Muscle of back (tissue), 13 donors: ENCODE measurements at places on chromosomes 13 and 19.
A peak's percentile ranks its signal among the peaks of the same experiment; 100 is the strongest.

DNA sequence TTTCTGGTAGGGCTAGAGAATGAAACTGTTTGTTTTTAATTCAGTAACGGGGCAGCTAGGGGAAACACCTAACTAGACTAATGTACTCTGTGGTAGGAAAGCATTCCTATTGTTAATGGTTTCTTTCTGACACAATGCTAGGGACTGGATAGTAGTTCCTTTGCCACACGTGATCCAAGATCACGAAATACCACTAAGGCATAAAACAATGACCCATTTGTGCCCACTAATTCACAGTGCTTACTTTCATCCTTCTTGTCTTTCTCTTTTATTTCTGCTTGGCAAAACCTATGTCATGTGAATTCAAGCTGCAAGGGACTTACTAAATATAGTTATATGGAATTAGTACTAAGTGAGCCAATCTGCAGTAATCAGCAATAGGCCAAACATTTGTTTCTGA is 834.1 kb upstream of the SLITRK6 start:
- no peak for DNase-seq

DNA sequence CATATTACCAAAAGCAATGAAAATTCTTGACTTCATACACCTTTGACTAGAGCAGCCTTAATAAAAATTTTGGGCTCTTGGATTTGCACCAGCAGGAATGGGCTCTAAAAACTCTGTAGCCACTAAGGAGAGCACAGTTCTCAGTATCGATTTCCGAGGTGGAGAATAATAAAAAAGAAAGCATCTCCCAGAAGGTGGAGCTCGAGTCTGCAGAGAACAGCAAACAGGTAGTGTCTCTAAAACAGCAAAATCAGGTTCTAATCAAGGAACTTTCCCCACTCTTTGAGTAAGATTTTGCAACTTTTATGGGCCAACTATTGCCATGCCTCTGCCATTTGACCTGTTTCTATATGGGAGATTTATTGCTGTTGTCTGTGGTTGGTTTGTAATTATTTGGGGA is 258.7 kb upstream of the GPC6 start:
- peak; percentile 2 for DNase-seq

- DNase-seq = peak; percentile 36
Measured at GRCh38 chr19:10780368-10780767, 55.6 kb downstream of the TMED1 start.

GRCh38 chr19:3830621-3831589 is 37.9 kb downstream of the ZFR2 start:
- no peak for DNase-seq

DNA sequence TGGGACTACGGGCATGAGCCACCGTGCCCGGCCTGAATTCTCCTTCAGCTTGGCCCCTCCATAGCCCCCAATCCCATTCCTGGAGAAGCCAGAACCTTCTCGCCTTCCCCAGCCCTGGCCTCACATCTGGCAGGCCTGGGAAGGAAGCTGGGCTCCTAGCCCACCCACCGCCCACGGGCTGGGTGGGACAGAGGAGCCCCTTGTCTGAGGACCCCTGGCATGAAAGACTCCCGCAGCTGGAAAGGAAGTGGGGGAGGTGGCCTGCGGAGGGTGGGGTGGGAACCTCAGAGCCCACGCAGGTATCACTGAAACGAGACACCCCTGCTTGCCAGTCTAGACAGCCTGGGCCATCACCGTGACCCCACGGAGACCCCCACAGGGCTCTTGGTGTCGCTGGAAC is 7.7 kb upstream of the NANOS3 start:
- DNase-seq = no peak

DNA sequence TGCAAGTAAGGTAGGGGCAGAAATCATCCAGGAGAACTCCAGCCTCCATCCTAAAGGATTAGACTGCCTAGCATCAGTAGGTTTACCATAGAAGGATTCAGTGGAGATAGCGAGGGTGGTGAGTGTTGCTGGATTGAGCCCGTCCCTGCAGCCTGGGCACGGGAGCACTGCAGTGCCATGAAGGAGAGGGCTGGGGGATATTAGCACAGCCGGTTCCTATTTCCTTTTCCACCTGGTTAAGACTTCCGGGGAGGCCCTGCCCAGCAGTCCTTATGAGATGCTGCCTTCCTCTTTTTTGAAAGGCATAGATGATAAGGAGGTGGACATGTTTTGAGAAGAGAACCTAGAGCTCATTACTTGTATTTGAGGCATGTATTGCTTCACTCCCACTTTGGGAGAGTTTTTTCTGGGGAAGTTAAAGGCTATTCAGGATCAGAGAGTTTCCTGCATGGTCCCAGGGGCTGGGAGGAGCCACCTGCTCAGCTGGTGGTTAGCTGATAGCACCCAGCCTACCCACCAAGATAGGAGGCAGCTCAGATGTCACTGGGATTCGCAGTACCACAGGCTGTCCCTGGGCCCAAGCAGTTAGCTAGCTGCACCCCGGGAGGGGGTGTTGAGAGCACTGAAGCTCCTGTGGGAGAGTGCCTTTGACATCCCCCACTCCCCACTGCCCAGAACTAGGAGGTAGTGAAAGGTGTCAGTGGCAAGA is 17.2 kb downstream of the ACTN4 start:
- DNase-seq = no peak

GRCh38 chr13:74299721-74300120 is 165.5 kb upstream of the KLF12 start:
- peak; percentile 23 for DNase-seq

- DNase-seq = no peak
Measured at GRCh38 chr13:112900226-112900600, 68.8 kb upstream of the MCF2L start.

DNA sequence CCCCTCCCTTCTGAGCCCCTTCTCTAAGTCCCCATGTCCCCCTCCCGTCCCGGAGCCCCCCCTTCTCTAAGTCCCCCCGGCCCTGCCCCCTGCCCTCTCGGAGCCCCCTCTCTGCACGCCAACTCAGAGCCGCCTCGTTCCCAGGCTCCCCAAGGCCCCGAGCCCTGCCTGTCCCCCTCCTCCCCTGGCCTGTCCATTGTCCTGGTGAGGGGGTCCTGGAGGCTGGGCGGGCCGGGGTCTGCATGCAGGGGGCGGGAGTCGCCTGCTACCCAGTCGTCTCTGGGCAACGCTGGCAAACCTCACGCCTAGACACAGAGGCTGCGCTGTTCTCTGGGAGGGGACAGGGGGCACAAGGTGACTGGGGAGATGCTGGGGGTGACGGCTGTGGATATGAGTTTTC is 39.2 kb upstream of the SEMA6B start:
- no peak for DNase-seq

- DNase-seq = no peak
Measured at GRCh38 chr13:83881140-83881684, 1.1 kb downstream of the SLITRK1 start.

- no peak for DNase-seq
Measured at GRCh38 chr13:19818223-19818842, 35.6 kb upstream of the PSPC1 start.

GRCh38 chr13:49058761-49059160 is 83.0 kb downstream of the FNDC3A start:
- DNase-seq = no peak

GRCh38 chr19:30003866-30004265 is 61.8 kb downstream of the URI1 start:
- DNase-seq = no peak

DNA sequence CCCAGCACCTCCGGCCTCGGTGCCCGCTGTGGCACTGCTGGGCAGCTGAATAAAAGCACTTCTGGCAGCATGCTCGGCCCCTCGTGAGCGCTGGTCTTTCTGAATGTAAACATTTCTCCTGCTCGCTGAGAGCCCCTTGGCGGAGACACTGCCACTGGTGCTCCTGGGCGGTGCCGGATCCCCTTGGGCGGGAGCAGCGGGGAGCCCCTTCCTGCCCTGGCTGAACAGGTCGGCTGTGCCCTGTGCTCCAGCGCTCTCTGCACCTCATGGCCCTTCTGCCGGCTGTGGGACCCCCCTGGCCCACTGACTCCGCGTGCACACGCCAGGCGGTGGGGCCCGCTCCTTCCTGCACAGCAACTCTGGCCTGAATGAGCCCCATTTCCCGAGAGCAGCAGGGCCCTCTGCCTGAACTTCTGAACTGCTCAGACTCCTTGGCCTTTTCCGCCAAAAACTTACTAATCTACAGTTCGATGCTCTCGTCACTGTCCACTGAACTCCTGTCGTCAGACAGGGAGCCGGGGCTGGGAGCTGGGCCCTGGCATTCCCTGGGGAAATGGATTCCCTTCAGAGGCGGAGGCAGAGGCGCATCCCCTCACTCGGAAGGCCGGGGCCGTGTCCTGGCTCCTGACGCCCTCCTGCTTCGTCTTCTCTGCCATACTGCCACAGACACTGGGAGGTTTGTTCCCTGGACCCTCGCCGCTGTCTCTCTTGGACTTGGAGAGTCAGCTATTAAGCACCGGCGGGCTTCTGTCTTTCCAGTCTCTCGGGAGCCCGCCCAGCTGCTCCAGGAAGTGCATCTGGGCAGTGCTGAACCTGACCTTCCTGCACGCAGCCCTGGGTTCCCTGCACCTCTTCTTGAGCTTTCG is 14.2 kb downstream of the RB1 start:
- no peak for DNase-seq

DNA sequence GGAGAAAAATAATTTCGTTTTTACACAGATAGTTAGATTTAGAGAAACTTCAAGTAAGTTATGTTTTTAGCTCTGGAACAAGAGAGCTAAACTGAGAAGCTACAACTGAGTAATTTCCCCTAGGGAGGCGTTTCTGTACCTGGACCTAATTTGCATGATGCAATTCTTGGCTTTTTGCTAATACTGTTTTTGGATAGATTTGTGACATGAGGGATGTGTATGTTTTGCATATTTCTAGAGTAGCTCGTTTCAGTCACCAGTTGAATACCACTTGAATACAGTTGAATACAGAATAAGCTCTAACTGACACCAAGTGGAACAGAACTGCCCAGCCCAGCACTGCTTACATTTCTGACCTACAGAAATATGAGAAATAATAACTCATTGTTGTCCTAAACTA is 1227.9 kb upstream of the SPRY2 start:
- DNase-seq = peak; percentile 36

DNA sequence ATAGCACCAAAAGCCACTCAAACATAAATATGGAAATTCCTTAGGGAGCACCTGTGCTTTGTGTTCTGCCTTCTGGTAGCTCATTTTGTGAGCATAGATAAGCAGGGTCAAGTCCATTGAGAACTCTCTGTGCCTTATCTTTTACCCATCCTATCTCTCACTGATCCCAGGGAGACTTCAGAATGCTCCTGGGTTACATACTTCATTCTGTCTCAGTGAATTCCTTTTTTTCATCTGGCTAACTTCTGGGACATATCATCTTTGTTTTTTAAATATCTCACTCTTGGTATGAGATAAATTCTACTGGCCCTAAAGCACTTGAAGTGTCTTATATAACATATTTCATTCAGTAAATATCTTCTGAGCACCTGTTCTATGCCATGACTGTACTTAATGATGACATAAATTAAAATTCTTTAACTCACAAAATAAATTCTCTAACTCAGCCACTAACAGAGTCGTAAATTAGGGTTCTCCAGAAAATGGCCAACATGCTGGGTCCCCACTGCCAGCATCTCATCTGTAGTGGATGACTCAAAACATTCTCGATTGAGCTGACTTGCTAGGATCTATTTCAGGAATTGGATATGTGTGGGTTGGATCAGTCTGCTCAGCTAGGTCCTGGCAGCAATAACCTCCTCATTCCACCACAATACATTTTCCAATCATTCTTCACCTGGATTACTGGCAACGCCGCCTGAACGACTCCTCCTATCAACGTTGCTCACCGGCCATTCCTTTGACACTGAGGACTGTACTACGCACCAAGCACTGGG is 170.2 kb downstream of the FOXO1 start:
- DNase-seq = no peak

- DNase-seq = no peak
Measured at GRCh38 chr13:98781905-98782304, 29.4 kb upstream of the SLC15A1 start.

GRCh38 chr19:10074153-10074552 is 12.0 kb upstream of the SHFL start:
- DNase-seq = no peak

GRCh38 chr19:41362143-41362847 is 1.7 kb downstream of the B9D2 start:
- DNase-seq = no peak

GRCh38 chr13:111924678-111925075 is 142.3 kb upstream of the SOX1 start:
- DNase-seq = no peak

GRCh38 chr19:8866344-8866743 is 34.2 kb downstream of the MBD3L1 start:
- DNase-seq = no peak

DNA sequence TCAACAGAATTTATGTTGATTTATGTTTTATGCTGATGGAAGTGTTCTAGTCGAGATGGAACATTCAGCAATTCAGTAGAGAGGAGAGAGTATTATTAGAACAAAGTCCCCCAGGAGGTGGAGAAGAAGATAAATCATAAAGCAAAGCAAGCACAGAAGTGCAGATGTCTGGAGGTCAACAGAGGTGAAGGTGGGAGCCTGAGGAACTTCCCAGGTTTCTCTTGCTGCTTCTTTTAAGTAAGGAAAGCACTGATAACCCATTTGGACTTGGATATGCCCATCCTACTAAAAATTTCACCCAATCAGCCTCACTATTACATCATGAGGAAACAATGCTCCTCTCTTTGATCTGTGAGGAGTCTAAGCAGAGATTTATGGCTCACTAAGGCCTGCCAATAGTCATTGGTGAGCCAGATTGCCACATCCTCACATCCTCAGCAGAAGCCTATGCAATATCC is 98.8 kb downstream of the EPSTI1 start:
- DNase-seq = peak; percentile 85

GRCh38 chr13:99995104-99995588 is 13.6 kb downstream of the ZIC2 start:
- DNase-seq = no peak

GRCh38 chr19:7529610-7530490 is 5.7 kb upstream of the PNPLA6 start:
- no peak for DNase-seq

GRCh38 chr19:46845959-46846459 is 4.6 kb downstream of the AP2S1 start:
- no peak for DNase-seq

- DNase-seq = no peak
Measured at GRCh38 chr13:54934121-54934520, 1905.5 kb downstream of the OLFM4 start.

- no peak for DNase-seq
Measured at GRCh38 chr19:35843676-35844481, 8.4 kb downstream of the NPHS1 start.

DNA sequence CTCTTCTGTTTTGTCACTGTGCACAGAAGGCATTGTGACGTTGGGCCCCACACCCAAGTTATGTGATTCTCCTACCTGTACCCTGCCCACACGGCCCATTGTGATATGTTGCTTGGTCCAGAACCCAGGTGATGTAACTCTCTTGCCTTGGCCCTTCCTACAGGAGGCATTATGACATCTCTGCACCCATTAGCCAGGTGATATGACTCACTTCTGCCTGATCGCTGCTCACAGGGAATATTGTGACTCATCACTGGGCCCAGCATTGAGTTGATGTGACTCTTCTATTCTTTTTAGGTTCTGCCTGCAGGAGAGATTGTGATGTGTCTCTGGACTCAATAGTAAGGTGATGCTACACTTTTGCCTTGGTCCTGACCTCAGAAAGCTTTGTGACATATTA is 65.4 kb upstream of the ZNF91 start:
- no peak for DNase-seq

- peak; percentile 30 for DNase-seq
Measured at GRCh38 chr13:32882691-32883090, 133.5 kb upstream of the KL start.
